ENCODE measurements at places on chromosomes 12 and 14.

- no peak for DNase-seq
These were observed 66.2 kb upstream of the DNM1L start for GRCh38 chr12:32612658-32613614.

DNA sequence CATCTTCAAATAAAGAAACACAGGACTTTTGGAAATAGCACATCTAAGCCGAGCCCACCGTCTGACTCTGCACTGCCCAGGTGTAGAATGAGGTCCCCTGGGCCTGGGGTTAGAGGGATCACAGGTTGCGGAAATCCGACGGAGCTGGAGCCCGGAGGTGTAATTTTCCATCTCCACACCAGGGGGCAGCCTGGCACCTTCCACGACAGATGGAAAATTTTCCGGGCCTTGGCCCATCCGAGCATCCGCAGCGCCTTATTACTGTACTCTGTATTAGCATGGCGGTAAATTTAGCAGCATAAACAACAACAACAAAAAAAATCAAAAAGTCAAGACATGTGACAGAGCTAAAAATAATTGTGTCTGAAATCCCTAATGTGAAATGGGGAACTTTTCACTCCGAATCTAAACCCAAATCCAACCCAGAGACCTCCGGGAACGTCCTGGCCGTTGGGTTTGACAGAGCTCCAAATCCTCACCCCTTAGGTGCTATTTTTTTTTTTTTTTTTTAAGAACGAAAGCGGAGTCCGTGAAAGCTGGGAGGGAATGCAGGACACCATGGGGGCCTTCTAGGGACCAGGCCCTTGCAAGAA lies 93.9 kb downstream of the KSR2 start:
- peak; percentile 42 for DNase-seq

DNA sequence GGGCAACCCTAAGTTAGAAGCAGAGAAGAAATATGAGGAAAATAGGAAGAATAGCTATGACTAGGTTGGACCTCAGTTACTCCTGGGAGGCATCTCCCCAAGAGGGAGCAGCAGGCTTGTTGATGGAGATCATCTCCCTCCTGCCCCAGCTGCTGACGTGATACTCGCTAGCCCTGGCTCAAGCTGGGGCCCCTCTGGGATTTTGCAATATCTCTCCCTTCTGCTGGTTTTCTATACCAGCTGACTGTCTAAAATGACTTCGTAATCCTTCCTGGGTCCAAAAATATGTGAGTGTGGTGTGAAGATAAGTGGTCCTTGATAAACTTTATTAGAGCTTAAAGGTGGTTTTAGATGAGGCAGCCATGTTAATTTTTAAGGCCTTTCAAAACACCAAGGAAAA lies 4.5 kb upstream of the HECTD4 start:
- DNase-seq = peak; percentile 11

DNA sequence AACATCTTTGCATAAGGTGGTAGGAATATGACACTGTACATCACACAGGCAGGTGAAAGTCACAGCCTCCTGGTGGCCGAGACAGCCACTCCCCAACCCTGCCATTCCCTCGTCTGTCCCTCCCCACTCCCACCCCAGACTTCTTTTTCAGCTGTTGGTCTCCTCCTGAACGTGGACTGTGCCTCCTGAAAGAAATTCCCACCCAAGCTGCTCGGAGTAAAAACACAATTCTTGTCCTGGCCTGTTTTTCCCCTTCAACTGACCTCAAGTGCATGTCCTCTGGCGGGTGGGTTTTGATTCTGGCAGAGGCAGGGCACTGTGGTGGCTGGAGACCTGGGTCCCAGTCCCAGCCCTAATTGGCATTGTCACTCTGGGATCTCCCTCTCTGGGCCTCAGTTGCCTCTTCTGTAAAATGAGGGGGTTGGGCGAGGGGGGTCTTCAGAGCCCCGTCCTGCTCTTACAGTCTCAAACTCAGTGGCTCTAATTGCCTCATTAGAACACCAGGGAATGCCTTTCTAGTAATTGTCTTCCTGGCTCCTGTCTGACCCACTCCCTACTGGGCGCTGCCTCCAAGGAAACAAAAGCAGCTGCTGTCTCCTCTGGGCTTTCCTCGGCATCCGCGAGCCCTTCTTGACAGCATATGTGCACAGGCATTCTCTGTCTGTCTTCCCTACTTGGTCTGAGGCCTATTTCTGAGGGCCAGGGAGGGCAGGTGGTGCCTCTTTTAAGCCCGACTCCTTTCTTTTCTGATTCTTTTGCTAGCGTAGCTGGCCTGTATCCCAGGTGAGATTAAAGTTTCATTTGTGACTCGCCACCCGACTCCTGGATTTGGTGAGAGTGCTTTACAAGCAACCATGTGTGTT lies 186.6 kb upstream of the RMST start:
- DNase-seq = no peak

DNA sequence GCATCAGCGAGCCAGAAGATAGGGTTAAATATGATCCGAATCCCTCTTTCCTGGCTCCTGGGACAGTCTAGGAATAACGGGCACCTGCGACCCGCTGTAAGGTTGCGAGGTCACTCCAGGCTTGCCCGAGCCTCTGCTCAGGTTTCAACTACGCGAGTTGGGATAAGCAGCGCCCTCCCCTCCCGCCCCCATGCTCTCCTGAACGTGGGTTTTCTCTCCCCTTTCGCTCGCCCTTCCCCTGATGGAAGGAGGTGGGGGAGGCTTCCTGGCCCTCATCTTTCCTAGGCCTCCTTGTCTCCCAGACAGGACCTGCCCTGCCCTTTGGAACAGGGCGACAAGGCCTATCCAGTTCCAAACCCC lies 753 bp upstream of the ATP5MC2 start:
- no peak for DNase-seq

GRCh38 chr12:13074396-13075117 lies 28.9 kb downstream of the GSG1 start:
- no peak for DNase-seq
